Subcutaneous preadipocyte (primary cell): ENCODE measurements at places on chromosomes 7 and 10. TPM values are rescaled to one million over a fixed set of nuclear protein-coding genes. Genes with fewer than 3 reads are reported as not detected.

GNAI1 gene
- total RNA-seq, result 15.8 and 27.2 TPM in 2 replicates

ABCB4 gene
- total RNA-seq, result under 0.01 and 0.39 TPM in 2 replicates

CYP26A1 gene
- not detected in 2 replicates for total RNA-seq

POM121C gene
- 8.8 and 12.5 TPM in 2 replicates for total RNA-seq

ATOH7 gene
- total RNA-seq, result under 0.01 TPM in 1 of 2 replicates, not detected in the other

SYT15B gene
- not detected in 2 replicates for total RNA-seq

LRMDA gene
- total RNA-seq, result 3.1 and 10.7 TPM in 2 replicates

EZH2 gene
- total RNA-seq, result 8.8 and 17.4 TPM in 2 replicates

GIMAP1 gene
- not detected in 2 replicates for total RNA-seq

TRPV5 gene
- not detected in 2 replicates for total RNA-seq

JCAD gene
- 2.7 and 5.5 TPM in 2 replicates for total RNA-seq

AASS gene
- total RNA-seq, result 23.9 and 33.2 TPM in 2 replicates

RARRES2 gene
- total RNA-seq, result not detected in 2 replicates

KLLN gene
- total RNA-seq, result 0.73 and 0.78 TPM in 2 replicates

NT5C2 gene
- 23.5 and 26.8 TPM in 2 replicates for total RNA-seq

PROSER2 gene
- total RNA-seq, result 1.5 and 3.3 TPM in 2 replicates

FFAR4 gene
- not detected in 2 replicates for total RNA-seq

STN1 gene
- total RNA-seq, result 46.7 and 48.9 TPM in 2 replicates

PHTF2 gene
- 15.4 and 25.2 TPM in 2 replicates for total RNA-seq

ABCC2 gene
- 12.1 and 22.7 TPM in 2 replicates for total RNA-seq

ZNF775 gene
- 3.7 and 4.9 TPM in 2 replicates for total RNA-seq

PNLIPRP3 gene
- 0.37 and 1.2 TPM in 2 replicates for total RNA-seq

AIMP2 gene
- 59.4 and 78.6 TPM in 2 replicates for total RNA-seq

PON3 gene
- 0.37 and 0.59 TPM in 2 replicates for total RNA-seq

PIK3CG gene
- not detected in 2 replicates for total RNA-seq

TCTN3 gene
- 37.3 and 37.8 TPM in 2 replicates for total RNA-seq

NANOS1 gene
- total RNA-seq, result 0.73 and 1.2 TPM in 2 replicates

EGR2 gene
- under 0.01 and 0.20 TPM in 2 replicates for total RNA-seq

ZNF365 gene
- 0.59 TPM in 1 of 2 replicates, not detected in the other for total RNA-seq

LEP gene
- total RNA-seq, result under 0.01 TPM in 1 of 2 replicates, not detected in the other

ZFYVE27 gene
- 11.8 and 19.0 TPM in 2 replicates for total RNA-seq
